Esophagus muscularis mucosa (tissue), 4 donors: ENCODE measurements at places on chromosomes 5 and 9.

DNA sequence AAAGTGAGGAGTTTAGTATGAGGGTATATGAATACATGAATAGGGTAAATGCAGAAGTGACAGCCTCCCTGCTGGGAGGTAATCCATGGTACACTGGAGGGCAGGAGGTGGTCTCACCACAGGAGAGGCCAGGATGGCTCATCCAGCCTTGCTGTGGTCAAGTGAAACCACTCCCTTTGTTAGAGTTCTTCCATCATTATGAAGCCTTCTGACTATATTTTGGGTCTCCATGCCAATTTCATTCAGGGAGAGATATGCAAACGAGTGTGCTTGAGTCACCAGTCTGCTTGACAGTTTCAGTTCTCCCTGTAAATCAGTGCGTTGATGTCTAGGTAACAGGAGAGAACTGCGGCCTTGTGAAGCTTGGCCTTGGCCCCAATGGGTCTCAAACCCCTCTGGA, 16.4 kb downstream of the PPP3R2 start:
- DNase-seq: no peak

- DNase-seq: no peak
Measured at GRCh38 chr9:81077572-81077971, 611.8 kb downstream of the TLE1 start.

DNA sequence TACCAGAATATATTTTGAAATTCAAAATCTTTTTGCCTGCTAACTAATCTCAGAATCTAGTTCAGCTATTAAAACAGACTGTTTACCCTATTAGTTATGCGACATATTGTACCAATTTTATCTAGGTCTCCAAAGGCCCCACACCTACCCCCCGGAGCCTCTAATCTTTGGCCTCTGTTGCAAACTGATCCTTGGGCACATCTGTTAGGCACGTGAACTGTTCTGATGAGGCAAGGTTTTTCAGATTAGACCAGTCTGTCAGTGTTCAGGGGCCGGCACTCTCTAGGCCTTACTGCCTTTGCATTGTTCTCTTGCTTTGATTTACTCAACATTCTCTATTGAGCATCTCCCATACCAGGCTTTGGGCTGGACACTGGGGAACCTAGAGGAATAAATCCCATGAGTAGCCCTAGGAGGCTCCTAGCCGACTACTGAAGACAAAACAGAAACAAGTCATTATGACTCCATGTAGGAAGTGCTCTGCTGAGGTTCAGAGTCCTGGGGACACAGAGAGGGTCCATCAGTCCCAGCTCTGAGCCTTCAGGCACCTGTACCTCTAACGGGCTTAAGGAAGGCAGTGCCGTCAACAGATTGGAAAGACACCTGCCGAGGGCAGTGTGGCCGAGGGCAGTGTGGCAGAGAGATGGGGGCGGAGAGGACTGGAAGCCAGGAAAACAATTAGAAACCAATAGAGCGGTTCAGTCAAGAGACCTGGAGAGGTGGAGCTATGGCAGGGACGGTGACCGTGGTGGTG, 245.1 kb downstream of the AOPEP start:
- no peak for DNase-seq

- DNase-seq: no peak
Measured at GRCh38 chr5:136276946-136277345, 84.0 kb upstream of the SMIM32 start.

DNA sequence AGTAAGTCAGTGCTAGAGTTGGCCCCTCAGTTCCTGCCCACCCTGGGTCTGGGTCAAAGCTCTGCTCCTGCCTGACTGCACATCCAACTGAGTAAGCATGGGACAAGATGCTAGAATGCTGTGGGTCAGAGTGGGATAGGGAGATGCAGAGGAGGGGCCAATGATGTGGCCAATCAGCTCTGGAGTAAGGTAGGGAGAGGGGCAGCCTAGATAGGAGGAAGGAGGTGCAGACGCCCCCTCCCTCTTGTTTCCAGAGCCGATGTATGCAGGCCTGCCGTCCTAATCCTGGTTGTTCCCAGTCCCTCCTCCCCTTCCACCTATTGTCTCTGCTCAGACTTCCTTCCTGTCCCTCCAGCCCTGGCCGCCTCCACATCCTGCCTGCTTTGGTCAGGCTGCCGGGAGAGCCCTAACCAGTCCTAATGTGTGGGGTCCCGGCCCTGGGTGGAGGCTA, 1.3 kb downstream of the ARAP3 start:
- no peak for DNase-seq

GRCh38 chr5:73415617-73416016, 33.0 kb downstream of the FOXD1 start:
- DNase-seq: no peak

GRCh38 chr5:31193116-31193515, 370 bp upstream of the CDH6 start:
- DNase-seq: no peak

DNA sequence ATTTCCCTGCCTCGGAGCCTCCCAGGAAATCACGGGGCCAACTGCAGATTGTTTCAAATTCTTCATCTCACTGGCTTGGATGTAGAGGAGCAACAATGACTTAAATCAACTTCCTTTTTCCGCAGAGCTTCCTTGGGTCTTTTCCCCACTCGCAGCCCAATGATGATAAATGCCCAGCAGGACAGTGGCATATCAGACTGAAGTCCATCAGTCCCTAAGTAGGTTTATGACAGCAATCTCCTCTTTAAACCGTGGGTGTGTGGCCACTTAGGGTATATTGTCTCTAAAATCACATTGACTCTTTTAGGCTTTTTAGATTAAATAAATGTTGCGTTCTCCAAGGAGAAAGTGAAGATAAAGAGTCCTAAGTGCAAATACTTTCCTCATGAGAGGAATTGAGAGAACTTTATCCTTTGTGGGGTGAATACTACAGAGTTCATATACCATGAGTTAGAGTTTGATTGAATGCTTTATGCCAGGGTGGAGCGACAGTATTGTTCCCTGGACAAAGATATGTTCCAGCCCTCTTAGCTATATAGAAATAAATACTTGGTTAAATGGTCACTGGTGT, 59.1 kb downstream of the IQGAP2 start:
- no peak for DNase-seq

- no peak for DNase-seq
Measured at GRCh38 chr9:112856843-112857242, 33.8 kb downstream of the SLC46A2 start.

DNA sequence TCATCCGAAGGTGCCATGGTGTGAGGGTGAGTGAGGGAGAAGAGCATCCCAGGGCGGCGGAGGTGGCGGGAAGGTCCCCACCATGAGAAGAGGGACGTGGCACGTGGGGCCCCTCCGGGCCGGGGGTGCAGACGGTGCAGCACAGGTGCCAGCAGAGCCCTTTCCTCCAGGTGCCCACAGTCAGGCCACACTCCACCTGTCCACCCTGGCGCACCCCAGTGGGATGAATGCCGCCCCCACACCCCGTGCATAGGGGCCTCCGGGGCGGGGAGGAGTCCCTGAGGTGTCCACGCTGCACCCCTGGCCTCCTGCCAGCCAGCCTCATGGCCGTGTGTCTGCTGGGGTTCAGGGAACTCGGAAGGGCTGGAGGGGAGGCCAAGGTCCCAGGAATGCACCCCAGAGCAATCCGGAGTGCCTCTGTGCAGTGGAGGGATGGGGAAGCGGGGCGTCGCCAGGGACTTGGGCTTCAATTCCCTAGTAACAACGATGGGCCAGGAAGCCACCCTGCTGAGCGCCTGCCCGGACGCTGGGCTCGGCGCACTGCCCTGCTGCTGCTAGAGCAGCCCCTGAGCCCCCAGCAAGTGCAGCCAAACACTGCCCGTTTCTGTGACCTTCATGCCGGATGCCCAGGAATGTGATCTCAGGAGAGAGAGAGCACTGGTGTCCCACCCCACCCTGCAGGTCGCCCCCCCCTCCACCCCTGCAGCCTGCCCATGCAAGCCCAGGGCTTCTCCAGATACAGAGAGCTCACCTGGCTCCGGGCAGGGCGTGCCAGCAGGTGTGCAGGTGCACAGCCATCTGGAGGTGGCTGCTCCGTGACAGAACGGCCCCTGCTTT, 8.8 kb upstream of the NACC2 start:
- no peak for DNase-seq

DNA sequence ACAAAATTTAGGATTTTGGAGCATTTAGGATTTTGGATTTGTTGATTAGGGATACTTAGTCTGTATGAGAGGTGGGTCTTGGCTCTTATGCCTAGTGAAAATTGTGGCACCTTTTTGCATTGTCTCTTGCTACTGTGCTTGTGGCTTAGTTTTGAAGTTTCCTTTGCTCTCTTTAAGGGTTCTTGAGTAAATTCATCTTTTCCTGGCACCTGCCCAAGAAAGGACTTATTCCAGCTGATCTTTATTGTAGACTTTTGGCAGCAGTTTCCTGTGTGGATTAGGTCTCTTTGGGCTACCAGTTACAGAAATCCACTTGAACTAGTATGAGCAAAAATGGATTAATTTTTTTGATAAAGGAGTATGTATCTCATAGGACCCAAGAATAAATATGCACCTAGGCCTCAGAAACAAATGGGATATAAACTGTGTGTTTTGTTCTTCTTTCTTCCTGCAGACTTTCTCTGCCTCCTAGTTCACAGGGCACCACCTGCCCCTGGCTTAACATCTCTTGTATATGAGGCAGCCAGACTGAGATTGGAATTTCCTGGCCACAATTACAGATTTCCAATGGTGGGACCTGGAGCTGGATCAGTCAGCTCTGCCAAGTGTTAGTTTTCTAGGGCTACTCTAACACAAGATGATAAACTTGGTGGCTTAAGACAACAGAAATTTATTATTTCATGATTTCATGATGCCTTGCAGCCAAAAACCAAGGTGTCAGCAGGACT, 44.6 kb downstream of the FOCAD start:
- DNase-seq: no peak

GRCh38 chr5:171418982-171419687, at the start of gene FGF18:
FGF18 (plus strand) TSS chr5:171419647; CDS start chr5:171420200, 553 bp downstream.
- DNase-seq: peak; percentile 92

- DNase-seq: no peak
Measured at GRCh38 chr5:65102976-65103711, 334.4 kb downstream of the CWC27 start.

- DNase-seq: no peak
Measured at GRCh38 chr5:176368726-176369125, 3.4 kb downstream of the ARL10 start.

DNA sequence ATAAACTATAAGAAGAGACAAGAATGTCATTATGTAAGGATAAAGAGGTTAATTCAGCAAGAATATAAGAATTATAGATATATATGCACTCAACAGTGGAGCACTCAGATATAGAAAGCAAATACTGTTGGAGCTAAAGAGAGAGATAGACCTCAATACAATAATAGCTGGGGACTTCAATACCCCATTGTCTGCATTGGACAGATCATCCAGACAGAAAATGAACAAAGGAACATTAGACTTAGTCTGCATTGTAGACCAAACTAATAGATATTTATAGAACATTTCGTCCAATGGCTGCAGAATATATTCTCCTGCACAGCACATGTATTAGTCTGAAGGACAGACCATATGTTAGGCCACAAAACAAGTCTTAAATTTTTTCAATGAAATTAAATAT, 777.1 kb downstream of the CDH18 start:
- DNase-seq: no peak

- DNase-seq: no peak
Measured at GRCh38 chr5:115194676-115195075, 25.0 kb upstream of the TRIM36 start.

DNA sequence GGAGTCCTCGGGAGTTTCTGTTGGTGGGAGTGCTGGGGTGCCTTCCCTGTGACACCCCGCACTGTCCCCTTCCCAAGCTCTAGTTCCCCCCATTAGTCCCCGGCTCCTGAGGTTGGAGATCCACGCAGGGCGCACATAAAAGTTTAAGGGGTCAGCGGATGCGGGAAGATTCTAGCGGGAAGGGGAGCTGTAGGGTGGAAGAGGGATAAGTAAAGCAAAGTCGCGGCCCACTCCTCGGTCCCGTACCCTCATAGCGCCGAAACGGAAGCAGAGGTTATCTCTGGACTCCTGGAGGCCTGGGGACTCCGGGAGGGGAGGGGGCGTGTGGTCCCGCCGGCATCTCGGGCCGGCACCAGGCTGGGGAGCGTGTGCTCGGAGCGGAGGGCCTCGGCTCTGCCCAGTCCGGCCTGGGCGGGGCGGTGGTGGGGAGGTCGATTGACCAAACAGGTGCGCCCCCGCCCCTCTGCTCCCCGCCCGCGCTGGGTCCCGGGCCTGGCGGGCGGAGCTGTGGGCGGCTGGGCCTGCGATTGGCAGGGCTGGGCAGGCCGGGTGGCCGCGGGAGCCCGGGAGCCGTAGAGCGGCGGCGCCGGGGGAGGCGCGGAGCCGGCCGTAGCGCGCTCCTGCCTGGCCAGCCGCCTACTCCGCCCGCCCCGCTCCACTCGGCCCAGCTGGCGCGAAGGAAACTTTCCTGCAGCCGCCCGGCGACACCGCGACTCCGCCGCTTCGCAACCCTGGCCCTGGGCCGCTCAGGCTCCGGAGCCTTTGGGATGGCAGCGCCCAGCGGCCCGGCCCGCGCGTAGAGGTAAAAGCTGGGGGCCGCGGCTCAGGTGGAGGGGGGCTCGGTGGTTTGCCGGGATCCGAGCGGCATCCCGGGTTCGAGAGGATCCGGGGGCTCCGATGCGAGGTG, 52.2 kb upstream of the DAB2IP start:
- no peak for DNase-seq

DNA sequence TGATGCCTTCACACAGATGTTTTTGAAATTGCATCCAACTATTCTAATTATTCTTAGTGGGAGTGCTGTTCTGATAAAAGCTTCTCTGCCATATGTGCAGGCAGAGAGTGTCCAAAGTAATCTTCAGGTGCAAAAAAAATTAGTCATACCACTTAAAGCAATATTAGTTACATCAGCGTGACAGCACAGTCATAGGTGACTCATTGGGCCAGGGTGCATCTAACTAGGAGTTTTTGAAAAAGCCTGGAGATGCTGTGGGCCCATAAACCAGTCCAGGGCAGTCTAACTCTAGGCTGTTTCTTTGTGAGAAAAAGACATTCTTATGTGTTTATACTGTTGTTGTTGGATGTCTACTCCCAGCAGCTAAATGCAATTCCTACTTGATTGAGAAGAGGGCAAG, 33.0 kb upstream of the C6 start:
- no peak for DNase-seq

DNA sequence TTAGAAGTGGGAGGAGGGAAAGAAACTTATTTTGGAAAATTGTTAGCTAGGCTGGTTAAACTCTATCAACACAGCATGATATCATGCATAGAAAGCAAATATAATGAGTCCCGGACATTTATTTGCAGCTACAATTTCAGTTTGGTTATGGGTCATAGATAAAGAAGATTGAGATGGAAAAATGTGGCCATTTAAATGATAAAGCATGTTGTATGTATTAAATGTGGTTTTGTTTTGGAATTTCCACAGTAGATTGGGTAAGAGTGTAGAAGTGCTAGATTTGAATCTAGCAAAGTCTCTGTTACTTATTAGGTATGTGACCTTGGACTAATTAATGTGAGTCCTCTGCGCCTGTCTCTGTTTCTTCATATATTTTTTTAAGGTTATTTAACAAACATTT, 217.4 kb downstream of the KDM4C start:
- no peak for DNase-seq

- no peak for DNase-seq
Measured at GRCh38 chr5:98299435-98299834, 474.0 kb upstream of the RGMB start.

GRCh38 chr9:114603248-114603647, 7.8 kb upstream of the TMEM268 start:
- DNase-seq: no peak

- DNase-seq: no peak
Measured at GRCh38 chr5:162995568-162995967, 441.8 kb upstream of the CCNG1 start.

GRCh38 chr5:33068786-33069185, 357.7 kb downstream of the NPR3 start:
- no peak for DNase-seq
